H4 (cell line): ENCODE measurements at places on chromosomes 5 and 9. TPM values are rescaled to one million over a fixed set of nuclear protein-coding genes. Genes with fewer than 3 reads are reported as not detected.

- no peak for DNase-seq
Measured at GRCh38 chr9:109017061-109017460, 3.8 kb upstream of the CTNNAL1 start.

- peak; percentile 83 for DNase-seq
Measured at GRCh38 chr9:113957821-113958341, 81.8 kb downstream of the ZNF618 start.

- peak; percentile 35 for DNase-seq
Measured at GRCh38 chr5:173451031-173451430, 122.8 kb upstream of the STC2 start.

- DNase-seq, result no peak
Measured at GRCh38 chr9:6214903-6215302, 704 bp upstream of the IL33 start.

GRCh38 chr5:131684595-131684994 is 49.6 kb upstream of the RAPGEF6 start:
- DNase-seq, result no peak

- peak; percentile 64 for DNase-seq
Measured at GRCh38 chr5:128920345-128921215, 44.7 kb upstream of the SLC27A6 start.

DNA sequence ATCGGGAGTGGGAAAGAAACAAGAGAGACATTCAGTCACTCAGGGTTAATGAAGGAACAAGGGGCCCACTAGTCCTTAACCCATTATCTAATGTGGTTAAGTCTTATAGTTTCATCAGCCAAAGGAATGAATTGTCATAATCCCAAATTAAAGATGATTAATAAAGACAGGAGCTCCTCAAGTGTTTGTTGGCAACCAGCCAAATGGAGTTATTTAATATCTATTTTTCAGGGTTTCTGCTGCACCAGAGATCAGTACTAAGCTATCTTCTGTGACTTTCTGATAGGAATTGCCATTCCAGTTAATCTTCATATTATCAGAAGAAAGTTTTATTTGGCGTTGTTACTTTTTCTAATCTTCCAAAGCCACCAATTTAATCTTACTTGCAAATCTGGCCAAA is 34.0 kb upstream of the FCHO2 start:
- no peak for DNase-seq

- DNase-seq, result peak; percentile 55
Measured at GRCh38 chr9:134698587-134699342, 57.2 kb downstream of the COL5A1 start.

GRCh38 chr9:131910572-131910971 is 169.1 kb downstream of the MED27 start:
- no peak for DNase-seq

DNA sequence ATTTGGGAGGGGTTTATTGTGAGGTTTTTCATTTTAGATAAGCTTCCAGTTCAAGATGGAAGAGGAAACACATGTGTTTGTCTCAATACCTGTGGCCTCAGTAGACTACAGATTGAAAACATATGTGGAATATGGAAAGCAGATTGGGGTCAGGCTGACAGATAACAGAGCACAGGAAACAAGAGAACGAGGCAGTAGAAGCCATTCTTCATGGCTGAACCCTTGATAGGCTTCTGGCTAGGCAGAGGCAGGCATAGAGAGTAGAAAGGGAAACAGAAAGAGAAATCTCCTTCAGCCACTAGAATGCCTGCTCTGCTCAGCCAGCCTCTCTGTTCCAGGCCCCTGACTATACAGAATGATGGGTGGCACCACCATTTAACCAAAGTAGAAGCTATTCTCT is 152.5 kb downstream of the MUSK start:
- no peak for DNase-seq

- DNase-seq, result no peak
Measured at GRCh38 chr9:107945961-107946360, 456.4 kb upstream of the KLF4 start.

DNA sequence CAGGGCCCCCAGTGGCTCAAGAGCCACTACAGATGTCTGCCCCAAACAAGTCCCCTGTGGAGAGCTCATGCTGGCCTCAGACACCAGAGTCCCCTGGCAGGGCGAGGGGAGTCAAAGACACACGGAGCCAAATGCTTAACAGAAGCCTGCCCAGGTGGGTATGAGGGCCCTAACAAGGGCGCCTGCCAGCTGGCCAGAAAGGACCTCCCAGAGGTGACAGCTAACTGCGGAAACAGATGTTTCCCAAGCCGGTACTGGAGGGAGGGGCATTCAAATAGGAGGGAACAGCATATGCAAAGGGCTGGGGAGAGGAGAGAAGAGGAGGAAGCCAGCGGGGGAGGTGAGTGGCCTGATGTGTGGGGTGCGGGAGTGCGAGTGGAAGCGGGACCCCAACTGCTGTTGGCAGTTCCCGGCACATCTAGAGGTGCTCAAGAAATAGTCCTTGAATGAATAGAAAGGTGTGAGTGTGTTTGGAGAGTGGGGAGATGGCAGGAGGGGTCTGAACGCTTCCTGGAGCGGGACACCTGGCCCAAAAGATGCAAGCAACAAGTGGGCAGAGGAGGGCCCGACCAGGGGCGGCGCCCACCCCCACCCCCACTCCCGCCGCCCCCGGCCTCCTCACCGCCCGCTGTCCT is 824 bp downstream of the MXD3 start:
- no peak for DNase-seq

DNA sequence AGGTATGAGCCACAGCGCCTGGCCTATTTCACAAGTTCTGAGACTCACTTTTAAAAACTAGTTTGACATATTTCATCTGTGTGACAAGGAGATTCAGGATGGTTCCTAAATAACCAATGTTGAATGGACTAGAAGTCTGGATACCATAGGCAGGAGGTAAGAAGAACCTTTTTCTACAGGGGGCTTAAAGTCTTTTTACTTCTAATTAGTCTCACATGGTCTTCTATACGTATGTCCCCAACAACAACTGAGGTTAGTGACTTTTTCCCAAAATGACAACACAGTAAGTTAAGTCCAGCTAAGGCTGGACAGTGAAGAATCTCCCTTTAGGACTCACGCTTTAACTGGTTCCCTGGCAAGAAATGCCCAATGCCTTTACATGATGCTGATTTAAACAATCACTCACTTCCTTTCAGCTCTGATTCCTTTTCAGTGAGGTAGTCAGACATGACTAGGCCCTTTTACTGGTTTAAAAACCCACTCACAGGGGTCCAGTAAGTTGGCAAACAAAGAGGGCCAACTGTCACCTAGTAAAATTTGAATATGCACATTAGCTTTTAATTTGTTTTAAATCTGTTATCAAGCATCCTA is 12.1 kb upstream of the HAUS6 start:
- DNase-seq, result no peak

DNA sequence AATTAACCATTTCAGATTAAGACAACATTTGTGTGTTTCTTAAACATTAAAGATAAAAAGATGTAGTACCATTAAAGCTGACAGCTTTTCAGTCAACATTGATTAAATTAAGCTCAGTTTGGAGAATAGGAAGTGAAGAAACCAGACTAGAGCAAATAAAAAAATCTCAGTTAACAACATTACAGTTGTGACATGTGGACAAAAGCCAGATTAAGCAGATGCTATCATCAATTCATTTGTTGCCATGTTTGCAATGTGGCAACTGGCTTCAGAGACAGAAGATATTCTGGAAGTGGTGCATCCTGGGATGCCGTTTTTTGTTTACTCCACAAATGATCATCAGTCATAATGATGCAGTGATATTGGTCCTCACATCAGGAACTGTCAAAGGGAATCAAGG is 70.3 kb upstream of the CNTLN start:
- DNase-seq, result no peak

- DNase-seq, result peak; percentile 81
Measured at GRCh38 chr9:93231121-93231694, 47.3 kb downstream of the WNK2 start.

DNA sequence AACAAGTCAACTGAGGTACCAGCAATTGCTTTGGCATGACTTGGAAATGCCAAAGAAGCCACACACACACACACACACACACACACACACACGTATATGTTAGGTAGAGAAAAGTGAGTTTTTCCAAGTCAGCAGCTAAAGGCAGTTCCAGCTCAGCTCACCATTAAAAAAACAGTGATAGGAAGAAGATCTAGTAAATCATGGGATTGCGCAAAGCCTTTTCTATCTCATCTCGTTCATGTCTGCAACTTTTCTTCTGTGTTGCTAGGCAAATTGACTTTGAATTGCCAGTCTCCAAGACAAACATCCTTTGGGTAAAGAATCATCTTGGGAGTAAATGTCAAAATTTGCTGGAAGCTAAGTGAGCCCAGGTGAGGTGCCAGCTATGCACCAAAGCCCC is 500.1 kb downstream of the ENC1 start:
- DNase-seq, result no peak

GRCh38 chr9:130129432-130130061 is 42.7 kb upstream of the NCS1 start:
- no peak for DNase-seq

- no peak for DNase-seq
Measured at GRCh38 chr9:105979290-105979689, 284.9 kb downstream of the TMEM38B start.

Gene PRDM9
- total RNA-seq, result 0.02 TPM in 1 of 2 replicates, not detected in the other

Gene LECT2
- total RNA-seq, result not detected in 2 replicates

Gene DRD1
- 0.25 and 0.29 TPM in 2 replicates for total RNA-seq

Gene PALM2AKAP2
- 1.3 and 2.1 TPM in 2 replicates for total RNA-seq

Gene ADGRV1
- total RNA-seq, result 13.0 and 14.2 TPM in 2 replicates

Gene XRCC4
- total RNA-seq, result 21.5 and 22.9 TPM in 2 replicates

Gene C5orf58
- not detected in 2 replicates for total RNA-seq

Gene TMEM215
- 0.08 TPM in 1 of 2 replicates, not detected in the other for total RNA-seq

Gene TEX48
- total RNA-seq, result not detected in 2 replicates

Gene ACTL7A
- not detected in 2 replicates for total RNA-seq

Gene AHRR
- total RNA-seq, result 10.8 and 12.9 TPM in 2 replicates
